ENCODE measurements at places on chromosomes 12 and 14.

DNA sequence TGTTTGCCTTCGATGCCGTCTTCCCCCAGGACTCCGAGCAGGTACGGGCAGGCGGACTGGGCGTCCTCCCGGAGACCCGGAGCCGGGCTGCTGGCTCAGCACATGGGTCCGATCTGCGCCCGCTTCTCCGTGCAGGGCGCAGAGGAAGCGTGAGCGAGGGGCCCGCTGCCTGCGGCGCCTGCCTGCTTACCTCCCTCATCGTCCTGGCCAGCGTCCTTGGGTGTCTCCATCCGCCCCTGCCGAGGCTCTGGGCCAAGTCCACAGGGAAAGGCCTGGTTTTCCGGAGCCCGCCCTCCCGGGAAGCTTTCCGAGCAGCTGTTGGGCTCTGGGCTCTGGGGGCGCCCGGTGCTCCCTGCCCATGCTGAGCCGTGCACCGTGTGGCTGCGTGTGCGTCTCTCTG, 33.5 kb downstream of the KIF26A start:
- DNase-seq: no peak

DNA sequence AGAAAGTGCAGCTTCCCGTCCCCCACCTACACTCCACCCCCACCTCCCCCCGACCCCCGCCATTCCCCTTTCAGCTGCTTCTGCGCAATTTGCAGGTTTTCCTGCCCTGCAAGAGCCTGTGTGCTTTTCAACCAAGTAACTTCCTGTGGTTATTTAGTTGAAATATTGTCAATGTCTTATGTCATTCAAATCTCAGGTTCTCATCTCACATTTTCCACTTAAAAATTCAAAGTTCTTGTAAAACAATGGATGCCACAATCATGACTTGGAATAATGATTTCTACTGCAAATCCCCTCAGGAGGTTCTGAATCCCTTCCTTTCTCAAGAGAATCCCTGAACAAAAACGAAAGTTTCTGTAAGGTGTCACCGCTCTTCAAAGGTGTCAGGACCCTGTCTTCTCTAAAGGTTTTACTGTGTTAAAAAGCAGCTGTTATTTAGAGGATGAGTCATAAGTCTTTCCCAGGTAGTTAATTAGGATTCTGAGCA, 31.6 kb downstream of the WBP11 start:
- no peak for DNase-seq

DNA sequence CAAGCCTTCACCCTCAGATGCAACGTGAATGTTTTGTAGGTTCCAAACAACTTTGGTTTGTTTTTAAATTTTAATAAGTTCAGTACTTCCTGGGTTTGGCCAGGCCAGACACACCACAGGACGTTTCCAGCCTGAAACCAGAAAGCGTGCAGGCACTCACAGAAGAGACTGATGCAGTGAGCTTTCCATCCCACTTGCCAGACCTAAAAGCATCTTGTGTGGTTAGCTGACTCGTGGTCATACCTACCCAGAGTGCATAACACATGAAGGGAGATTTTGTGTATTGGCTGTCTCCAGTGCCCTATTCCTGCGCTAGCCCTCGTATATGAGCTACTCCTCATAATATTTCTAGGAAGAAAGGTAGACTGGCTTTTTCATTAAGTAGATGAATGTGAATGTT, 297.3 kb upstream of the FAR2 start:
- no peak for DNase-seq

DNA sequence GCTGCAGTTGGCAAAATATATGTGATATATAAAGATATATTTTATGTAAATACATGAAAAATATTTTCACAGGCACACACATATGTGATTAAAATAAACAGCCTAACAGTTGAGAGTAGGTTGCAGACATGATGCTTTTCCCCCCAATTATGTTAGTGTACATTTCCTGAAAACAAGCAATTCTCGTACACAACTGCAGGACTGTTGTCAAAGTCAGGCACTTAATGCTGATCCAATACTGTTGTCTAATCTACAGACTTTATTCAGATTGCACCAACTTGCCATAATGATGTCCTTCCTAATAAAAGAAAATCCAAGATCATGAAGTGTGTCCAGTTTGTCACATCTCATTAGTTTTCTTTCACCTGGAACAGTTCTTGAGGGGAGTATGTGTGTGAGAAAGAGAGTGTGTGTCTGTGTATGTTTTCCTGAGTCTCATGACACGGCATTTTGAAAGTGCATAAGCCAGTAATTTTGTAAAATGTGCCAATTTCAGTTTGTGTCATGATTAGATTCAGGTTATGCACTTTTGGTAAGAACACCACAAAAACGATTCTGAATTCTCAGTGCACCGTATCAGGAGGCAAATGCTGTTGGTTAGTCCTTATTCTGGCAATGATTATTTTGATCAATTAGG, 16.5 kb upstream of the SEL1L start:
- DNase-seq: no peak

- no peak for DNase-seq
These were observed 59.0 kb downstream of the CCDC85C start for GRCh38 chr14:99544991-99545390.

GRCh38 chr12:16972923-16973770, 367.2 kb upstream of the LMO3 start:
- no peak for DNase-seq

GRCh38 chr12:96371790-96372699, 28.2 kb downstream of the CDK17 start:
- DNase-seq: no peak

- DNase-seq: no peak
These were observed 42.7 kb downstream of the RFLNA start for GRCh38 chr12:124337622-124338021.

DNA sequence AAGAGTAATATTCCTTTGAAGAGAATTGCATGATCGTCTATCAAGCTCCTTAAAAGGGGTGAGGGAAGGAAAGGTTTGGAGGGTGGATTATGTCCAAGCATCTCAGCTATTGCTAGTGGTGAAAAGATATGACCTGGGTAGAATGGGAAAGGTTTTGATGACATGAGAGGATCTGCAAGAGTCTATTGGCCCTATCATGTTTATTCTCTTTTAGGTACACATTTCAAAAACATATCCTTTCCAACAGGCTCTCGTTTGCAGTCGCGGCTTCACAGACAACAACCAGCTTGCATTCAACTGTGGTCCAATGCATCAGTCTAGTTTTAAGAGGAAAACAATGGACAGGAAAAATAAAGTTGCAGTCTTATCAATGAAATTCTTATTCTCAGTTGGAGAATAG, 17.1 kb downstream of the FOXG1 start:
- no peak for DNase-seq

- no peak for DNase-seq
These were observed 234.0 kb upstream of the HMGA2 start for GRCh38 chr12:65590318-65590717.

DNA sequence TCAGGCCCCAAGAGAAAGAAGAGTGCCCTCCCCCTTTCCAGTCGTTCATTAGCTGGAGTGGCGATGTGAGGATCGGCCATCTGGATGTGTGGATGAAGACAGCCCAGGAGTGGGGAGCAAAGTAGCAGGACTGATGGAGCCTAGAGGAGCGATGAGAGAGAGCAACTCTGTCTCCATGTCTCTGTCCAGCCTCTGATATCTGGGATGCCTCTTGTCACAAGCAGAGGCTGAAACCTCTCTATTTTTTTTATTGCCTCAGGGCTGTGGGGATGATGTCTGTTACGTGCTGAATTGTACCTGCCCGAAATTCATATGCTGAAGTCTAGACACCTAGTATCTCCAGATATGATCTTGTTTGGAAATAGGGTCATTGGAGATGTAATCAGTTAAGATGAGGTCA, 2.7 kb downstream of the SERPINA11 start:
- no peak for DNase-seq

- DNase-seq: peak; percentile 71
These were observed at the start of gene CLBA1 for GRCh38 chr14:104985675-104986486. Gene CLBA1 (plus strand): TSS chr14:104985788. CDS start chr14:104986432, 644 bp downstream.

DNA sequence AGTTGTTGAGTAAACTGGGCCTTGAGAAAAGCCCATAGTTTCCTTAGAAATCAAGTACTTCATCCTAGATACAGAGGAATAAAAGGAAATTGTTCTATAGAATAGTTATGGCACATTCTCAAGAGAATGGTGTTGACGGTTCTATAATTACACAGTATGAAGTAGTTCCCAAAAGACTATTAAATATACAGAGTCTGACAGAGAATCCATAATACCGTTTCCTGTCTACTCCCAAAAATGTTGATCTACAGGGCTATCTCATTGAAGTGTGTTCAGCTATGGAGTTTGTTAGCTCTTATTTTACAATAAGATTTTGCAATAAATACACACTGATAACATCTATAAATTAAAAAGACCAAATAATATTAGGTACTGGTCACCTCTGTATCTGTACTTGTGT, 799.7 kb downstream of the RPS29 start:
- DNase-seq: no peak

- DNase-seq: no peak
These were observed 447.6 kb upstream of the CCDC196 start for GRCh38 chr14:66038618-66039017.

DNA sequence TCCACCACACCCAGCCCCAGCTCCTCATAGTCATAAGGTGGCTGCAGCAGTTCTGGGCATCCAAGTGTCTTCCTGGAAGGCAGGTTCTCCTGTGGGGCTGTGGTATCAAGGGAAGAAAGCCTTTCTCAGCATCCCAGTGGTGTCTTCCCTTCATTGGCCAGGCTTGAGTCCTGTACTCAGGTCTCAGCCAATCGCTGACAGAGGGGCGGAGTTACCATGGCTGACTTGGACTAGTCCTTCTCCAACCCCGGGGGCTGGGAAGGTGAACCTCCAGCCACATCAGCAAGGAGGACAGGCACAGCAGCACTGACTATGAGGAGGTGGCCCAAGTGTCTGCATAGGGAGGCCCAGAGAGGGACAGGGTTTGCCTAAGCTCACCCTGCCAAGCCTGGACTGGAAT, 64.0 kb upstream of the SLC24A4 start:
- no peak for DNase-seq

DNA sequence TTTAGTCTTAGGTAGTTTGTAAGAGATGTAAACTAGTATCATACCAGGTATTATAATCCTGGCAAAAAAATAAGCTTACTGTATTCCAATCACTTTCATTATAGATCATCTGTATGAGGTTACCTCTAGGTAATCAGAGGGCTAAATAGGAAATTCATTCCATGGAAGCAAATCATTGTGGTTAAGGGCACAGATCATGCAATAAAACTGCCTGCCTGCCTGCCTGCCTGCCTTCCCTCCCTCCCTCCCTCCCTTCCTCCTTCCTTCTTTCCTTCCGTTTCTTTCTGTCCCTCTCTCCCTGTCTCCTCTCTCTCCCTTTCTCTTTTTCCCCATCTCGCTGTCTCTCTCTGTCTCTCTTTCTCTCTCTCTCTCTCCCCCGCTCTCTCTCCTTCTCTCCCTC, 3.2 kb upstream of the CLEC9A start:
- DNase-seq: no peak

GRCh38 chr12:49615725-49616124, 7.6 kb upstream of the PRPF40B start:
- no peak for DNase-seq

- no peak for DNase-seq
These were observed 15.9 kb downstream of the GOLGA3 start for GRCh38 chr12:132812631-132813305.

DNA sequence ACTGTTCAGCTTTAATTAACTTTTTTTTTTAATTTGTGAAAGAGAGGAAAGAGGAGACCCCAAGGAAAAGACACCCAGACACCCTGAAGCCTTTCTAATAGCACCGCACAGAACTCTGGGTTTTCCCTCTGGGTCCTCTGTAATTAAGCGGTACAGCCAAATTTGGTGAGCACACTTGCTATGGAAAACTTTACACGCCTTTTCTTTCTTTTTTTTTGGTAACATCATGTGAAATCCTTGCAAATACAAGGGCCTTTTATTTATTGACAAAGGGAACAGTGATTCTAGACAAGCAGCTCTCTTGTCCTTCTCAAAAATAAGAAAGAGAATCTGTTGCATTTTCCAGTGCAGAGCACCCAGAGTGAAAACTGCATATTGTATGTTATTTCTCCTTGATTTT, 44.4 kb upstream of the CPM start:
- no peak for DNase-seq

- DNase-seq: no peak
These were observed at the start of gene GDF3 for GRCh38 chr12:7695566-7696197. Gene GDF3 (minus strand): TSS chr12:7695775. CDS start chr12:7695728, 47 bp downstream.

DNA sequence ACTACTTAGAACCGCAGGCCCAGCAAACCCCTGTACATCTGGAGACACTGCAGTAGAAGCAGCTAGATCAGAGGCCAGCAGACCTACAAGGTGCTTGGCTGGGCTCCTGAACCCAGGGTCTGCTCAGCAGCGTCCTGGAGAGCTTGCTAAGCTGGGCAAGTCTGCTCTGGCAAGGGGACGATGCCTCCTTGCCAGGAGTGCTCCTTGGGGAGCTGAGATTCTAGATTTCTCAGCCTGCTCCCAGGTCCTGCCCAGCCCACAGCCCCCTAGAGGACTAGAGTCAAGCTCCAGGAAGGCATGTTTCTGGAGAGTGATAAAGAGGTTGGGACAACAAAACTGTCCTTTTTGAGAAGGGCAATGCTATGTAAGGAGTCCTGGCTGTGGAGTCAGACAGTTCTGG, 60.3 kb downstream of the HSPB8 start:
- DNase-seq: no peak

DNA sequence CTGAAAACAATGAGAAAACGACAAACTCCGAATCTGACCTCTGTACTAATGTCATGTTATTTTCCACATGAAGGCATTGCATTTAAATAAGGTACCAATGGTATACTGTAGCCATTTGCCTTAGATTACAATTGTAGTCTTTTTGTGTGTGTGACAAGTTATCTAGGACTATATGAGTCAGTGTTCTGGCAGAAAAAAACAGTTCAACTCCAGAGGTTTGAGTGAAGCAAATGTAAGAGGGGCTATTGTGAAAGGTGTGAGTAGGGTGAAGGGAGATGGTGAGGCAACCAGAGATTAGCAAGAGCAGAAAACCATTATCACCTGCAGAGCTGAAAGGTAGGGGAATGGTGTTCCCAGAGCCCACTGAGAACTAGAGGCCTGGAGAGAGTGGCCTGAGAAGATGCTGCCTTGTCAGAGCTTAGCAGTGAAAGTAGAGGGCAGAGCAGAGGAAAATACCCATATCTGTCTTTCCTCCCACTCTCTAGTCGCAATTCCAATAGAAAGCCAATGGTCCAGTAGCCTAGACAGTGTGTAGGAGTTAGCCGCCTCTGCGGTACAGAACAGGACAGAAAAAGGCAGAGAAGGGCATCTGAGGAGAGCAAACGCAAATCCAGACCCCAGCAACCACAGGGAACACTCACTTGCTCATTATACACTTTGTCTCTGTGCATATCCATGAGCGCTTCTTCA, 112.2 kb downstream of the DYRK2 start:
- no peak for DNase-seq

- DNase-seq: no peak
These were observed 119.9 kb downstream of the CACNA1C start for GRCh38 chr12:2172491-2173214.

GRCh38 chr12:109523504-109523903, 46.1 kb downstream of the UBE3B start:
- no peak for DNase-seq

Data from stimulated activated CD4-positive, alpha-beta T cell treated with anti-CD3 and anti-CD28 coated beads, Interleukin-1b, Interleukin-23, amount 100 ng/mL, for 1 hour (primary cell).